ENCODE measurements at places on chromosomes 2 and 18. TPM values are rescaled to one million over a fixed set of nuclear protein-coding genes. Genes with fewer than 3 reads are reported as not detected.

- peak; percentile 37 for DNase-seq
These were observed 16.5 kb downstream of the SGPP2 start for GRCh38 chr2:222440673-222441422.

Gene LYG1
- total RNA-seq, result 0.16 TPM

DNA sequence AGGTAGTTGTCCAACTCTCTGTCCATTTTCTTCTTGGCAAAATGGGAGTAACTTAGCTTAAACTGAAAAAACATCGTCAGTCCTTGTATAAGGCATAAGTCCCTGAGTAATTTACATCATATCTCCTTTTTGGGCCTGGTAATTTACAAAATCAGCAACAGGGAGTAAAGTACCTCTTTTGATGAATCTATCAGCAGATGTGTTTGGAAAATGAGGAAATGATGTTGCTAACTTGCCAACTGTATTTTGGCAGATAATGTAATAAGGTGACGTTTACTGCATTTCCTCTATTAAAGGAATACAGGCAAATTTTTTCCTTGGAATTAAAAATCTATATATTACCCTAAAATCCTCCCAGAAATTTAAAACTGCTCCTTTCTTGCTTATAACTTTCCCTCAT, 29.2 kb downstream of the ANKRD44 start:
- no peak for DNase-seq

Gene FAHD2B
- total RNA-seq, result 15.2 TPM

Gene OSBPL6
- 3.0 TPM for total RNA-seq

Gene UPP2
- total RNA-seq, result 0.52 TPM

DNA sequence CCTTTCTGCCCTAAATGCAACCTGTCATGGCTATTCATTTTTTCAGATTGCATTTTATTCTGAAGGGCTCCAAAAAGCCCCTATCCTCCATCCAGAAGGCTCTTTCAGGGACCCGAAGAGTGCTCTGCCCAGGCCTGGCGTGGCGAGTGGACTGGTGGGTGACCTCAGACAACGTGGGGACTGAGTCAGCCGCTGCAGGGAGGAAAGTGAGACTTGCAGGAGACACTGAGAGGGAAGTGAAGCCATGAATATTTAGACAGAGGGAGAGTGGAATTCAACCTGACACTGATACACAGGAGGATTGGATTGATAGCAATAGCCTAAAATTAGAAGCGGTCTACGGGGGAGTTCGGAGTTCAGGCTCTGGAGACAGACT, 63.6 kb upstream of the SIX2 start:
- no peak for DNase-seq

DNA sequence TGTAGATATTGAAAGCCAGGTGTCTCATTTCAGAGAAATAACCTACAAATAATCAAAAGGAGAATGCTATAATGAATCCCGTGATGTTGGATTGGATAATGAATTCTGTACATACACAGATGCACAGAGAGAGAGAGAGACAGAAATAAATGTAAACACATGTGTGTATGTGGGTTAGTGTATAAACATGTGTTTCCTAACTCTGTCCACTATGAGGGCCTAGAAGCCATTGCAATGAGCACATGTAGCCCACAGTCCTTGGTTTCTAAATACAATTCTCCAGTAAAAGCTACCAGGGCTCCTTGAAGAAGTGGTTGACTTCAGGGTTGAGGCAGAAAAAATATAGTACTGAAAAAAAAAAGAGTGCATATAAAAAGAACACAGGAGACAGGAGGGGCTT, 109.5 kb downstream of the INHBB start:
- no peak for DNase-seq

GRCh38 chr18:36401462-36401861, 103.9 kb downstream of the FHOD3 start:
- DNase-seq, result no peak

Gene NAPG
- total RNA-seq, result 42.1 TPM

Measured in hepatocyte (in vitro differentiated cells).